Fibroblast of lung (primary cell): ENCODE measurements at places on chromosomes 12 and 14. TPM values are rescaled to one million over a fixed set of nuclear protein-coding genes. Genes with fewer than 3 reads are reported as not detected.

DNA sequence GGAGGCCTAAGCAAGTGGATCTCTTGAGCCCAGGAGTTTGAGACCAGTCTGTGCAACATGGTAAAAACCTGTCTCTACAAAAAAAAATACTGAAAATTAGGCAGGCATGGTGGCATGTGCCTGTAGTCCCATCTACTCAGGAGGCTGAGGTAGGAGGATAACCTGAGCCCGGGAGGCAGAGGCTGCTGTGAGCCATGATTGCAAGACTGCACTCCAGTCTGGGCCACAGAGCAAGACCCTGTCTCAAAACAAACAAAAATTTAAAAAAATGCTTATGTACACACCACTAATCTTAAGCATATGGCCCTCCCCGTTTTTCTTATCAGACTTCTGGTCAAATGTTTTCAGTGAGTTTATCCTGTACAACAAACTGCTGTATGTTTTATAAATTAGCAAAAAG lies 1.7 kb upstream of the GNPNAT1 start:
- DNase-seq, result no peak

DNA sequence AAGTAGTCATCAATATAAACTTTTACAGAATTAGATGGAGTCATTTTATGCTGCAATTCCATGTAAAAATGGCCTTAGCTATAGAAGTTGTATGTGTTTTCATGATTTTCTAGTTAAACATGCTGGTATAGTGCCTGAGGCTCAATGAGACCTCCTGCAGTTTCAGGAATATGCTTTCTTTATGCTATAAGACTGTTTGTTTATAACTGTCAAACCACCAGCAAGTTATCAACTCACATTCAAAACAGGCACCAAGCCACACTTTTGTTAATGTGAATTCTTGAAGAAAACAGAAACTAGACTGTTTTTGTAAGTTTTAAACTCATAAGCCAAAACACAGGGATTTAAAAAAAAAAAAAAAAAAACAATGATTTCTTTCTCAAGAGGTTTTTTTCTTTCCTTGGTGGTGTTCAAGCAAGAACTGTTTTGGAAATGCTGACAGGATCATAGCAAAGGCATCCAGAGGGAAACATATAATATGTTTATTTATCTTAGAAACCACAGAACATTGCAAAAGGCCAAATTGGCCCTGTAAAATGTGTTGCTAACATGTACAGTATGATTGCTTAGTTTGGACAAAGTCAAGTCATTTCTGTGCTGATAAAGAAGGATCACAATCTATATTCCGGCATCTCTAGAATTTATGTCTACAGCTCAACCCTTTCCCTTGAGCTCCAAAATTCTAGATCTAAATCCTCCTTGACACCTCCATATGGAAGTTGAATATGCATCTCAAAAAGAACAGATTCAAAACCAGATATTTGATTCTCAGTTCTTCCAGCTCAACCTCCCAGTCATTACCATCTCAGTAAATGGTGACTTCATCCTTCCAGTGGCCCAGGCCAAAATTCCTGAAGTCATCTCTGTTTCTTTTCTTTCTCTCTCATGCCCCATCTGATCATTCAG lies 29.0 kb upstream of the LUM start:
- peak; percentile 99 for DNase-seq

DNA sequence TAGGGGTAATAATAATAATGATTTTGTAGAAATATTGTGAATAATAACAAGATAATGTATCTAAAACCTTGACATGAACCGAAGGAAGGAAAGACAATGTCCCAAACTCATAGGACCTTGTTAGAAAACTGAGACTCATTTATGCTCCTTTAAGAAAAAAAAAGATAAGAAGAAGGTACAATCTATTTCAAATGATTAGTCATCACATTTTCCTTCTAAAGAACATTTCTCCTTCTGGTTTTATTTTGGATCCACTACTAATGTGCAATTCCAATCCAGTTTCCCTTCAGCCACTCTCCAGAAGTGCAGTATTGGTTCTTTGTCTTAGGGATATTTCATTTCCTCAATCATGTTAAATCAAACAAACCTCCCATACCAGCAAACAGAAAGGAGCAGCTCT lies 526.7 kb downstream of the FUT8 start:
- no peak for DNase-seq

DNA sequence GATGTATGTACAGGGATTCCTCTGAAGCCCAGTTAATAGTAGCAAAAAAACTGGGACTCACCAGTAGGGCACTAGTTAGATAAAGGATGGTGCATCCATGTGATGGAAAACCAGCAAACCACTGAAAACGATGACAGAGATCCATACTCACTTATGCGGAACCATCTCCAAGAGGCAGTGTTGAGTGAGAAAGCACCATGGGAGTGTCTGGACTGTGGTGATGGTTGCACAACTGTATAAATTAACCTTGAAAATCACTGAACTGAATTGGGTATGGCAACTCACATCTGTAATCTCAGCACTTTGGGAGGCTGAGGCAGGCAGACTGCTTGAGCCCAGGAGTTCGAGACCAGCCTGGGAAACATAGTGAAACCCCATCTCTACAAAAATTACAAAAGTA lies 53.6 kb upstream of the ZFP36L1 start:
- no peak for DNase-seq

- DNase-seq, result no peak
Observed at GRCh38 chr14:78043349-78043748, 126.8 kb upstream of the NRXN3 start.

GRCh38 chr12:52029685-52030084 lies 21.6 kb upstream of the NR4A1 start:
- no peak for DNase-seq

- no peak for DNase-seq
Observed at GRCh38 chr12:121632069-121632970, 6.0 kb downstream of the ORAI1 start.

GRCh38 chr12:31228811-31229792 lies 96.8 kb downstream of the SINHCAF start:
- DNase-seq, result no peak

- DNase-seq, result peak; percentile 15
Observed at GRCh38 chr12:104180374-104180773, 35.2 kb upstream of the TXNRD1 start.

GRCh38 chr12:85639834-85640233 lies 196.4 kb downstream of the RASSF9 start:
- DNase-seq, result no peak

DNA sequence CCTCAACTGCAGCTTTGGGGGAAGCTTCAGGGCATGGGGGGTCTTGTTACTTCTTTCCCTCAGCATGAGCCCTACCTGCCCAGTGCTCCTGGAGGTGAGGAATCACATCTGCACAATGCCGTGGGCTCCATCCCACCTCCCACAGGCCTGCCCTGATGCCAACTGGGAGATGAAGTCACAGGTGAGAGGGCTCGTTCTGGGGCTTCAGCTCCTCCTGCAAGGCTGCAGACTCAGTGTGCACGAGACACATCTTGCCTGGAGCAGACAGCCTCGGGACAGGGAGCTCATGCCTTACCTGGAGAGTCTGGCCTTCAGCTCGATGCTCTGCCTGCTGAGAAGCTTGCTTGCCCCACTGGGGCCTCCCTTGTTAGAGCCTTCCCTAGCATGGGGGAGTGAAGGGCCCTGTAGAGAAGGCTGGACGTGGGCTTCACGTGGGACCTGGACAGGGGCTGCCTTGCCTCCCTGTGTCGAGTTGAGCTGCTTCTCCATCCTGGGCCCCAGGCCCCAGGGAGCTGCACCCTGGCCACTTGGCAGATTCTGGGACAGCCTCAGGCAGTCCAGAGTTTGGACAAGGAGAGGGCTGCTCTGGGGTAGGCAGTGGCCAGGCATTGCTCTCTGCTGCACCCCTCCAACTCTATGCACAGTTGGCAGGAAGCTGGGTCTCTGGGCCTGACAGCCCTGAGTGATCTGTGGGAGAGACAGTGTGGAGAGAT lies 171.4 kb downstream of the KIF26A start:
- no peak for DNase-seq

DNA sequence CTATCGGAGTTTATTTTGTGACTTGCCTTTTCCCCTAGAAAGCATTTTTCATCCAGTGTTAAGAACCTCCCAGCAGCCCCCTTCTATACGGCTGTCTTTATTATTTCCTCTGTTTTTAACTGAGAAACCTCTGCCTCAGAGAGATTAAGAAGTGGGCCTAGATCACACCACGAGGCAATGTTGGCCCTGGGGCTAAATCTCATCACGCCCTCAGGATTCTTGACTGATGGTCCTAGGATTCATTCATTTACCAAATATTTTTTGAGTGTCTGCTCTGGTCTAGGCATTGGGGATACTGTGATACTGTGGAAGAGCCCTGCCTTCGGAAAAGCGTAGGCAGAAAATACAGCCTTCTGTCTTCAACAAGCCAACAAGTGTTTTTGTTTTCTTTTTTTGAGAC lies 42.1 kb downstream of the C14orf132 start:
- no peak for DNase-seq

DNA sequence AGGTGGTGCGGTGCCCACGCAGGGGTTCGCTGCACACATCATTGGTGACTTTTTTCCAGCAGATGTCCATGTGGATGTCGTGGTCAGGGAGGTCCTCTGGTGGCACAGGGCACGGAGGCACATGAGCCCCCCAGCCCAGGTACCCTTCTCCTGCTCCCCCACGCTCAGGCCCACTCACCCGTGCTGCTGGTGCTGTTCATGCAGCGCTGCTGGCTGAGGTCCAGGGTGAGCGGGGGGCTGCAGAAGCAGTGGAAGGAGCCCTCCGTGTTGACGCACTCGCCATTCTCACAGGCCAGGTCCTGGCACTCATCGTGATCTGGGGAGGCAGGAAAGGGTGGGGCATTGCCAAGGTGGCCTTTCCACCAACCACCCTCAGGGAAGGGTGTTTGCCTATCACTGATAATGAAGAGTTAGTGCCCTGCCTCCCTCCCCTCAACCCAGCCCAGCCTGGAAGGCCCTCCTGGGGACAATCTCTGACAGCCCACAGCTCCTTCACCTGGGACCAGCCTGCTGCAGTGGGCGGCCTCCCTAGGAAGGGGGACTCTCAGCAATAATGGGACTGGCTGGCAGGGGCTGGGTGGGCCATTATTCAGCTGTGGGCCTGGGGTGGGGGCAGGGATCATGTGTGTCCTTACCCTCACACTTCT lies 9.8 kb downstream of the ISCA2 start:
- no peak for DNase-seq

DNA sequence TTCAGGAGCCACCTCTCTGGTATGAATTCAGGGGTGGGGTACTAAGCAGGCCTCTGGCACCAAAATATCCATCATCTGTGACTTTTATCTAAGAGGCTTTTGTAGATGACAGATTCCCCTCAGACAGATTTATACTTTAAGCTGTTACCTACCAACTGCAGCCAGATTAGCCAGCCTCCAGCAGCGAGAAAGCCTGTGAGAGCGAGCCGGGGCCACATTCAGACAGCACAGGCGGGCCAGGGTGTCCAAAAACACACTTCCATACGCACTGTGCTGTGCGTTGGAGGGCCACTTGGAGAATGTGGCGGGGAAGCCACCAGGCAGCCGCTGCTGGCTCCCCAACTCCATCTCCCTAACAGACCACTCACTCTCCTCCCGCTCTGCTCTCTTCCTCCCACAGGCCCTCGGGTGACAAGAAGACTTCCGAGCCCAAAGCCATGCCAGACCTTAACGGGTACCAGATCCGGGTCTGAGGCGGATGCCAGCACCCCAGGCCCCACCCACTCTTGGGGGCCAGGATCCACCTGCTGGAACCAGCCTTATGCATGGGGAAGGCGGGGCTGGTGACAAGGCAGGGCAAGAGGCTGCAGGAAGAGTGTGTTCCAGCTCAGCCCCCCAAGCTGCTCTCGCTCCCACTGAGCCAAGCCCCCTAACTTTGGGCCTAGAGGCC lies 17.4 kb downstream of the VASH1 start:
- DNase-seq, result no peak

DNA sequence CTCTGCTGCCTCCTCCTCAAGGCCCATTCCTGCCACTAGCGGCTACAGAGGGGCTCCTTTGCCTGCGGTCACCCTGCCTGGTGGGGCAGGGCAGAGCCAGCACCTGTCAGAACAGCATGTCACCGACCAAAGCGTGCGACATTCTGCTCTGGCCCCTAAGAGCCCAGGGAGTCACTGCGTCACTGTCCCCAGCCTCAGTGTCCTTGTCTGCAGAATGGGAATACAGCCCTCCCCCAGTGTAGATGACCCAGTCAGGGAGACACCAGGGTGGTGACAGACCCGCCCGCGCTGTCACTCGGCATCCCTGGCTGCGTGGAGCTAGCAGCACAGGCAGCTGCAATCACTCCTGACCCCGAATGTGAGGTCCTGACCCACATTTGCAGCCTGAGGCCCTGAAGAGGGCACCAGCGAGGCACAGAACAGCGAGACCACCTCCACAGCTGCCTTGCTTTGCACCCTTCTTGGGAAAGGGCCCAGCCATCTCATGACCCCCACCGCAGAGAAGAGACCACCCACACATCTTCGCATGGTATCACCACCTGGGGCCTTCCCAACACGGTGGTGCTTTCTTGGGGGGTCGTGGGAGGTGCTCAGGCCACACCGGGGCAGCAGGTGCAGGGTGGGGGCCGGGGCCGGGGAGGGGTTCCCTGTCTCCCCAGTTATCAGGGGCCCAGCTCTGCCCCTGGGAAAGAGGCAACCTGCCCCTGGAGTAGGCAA lies 2.5 kb downstream of the AHNAK2 start:
- DNase-seq, result no peak

DNA sequence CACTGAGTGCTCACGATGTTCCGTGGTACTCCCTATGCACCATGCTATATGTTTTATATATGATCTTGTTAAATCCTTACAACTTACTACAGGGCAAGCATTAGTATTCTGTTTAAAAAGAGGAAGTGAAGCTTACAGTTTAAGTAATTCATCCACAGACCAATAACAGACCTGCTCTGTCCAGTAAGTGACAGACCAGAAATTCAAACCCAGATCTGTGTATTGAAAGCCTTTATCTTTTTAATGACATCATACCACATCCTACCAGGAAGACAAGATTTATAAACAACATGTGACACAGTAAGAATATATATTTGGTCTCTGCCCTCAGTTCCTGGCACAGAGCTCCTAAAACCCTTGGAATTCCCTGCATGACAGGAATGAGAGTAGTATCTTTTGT lies 206.5 kb downstream of the STXBP6 start:
- no peak for DNase-seq

DNA sequence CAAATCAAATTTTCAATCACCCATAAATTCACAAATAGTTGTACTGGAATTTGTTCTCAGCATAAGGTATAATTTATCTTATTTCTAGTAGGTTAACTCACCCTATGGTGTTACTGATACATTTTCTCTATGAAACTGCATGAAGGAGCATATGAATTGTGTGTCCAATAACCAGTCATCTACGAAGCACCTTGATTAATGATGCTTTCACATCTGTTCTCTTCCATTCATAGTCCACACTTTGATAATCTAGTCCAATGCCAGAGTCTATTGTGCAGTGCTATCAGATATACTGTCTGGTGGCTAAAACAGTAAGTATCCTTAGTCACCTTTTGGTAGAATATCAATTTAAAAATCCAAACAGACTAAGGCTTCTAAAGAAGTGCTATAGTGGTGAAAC lies 876.0 kb downstream of the RPS29 start:
- DNase-seq, result no peak

Gene FIGNL2
- total RNA-seq, result 0.17 and 0.26 TPM in 2 replicates

Gene RND1
- under 0.01 and 0.17 TPM in 2 replicates for total RNA-seq

Gene KRT5
- total RNA-seq, result not detected in 2 replicates

Gene MYO1H
- total RNA-seq, result 0.77 TPM in 1 of 2 replicates, not detected in the other

Gene ART4
- not detected in 2 replicates for total RNA-seq

Gene TMEM132D
- total RNA-seq, result not detected in 2 replicates

Gene GPR84
- not detected in 2 replicates for total RNA-seq

Gene AMN
- total RNA-seq, result under 0.01 TPM in 2 replicates

Gene CLEC4A
- total RNA-seq, result 0.26 and 0.33 TPM in 2 replicates

Gene KLRD1
- 0.17 and 0.26 TPM in 2 replicates for total RNA-seq
